ENCODE measurements at places on chromosomes 2 and 18.

DNA sequence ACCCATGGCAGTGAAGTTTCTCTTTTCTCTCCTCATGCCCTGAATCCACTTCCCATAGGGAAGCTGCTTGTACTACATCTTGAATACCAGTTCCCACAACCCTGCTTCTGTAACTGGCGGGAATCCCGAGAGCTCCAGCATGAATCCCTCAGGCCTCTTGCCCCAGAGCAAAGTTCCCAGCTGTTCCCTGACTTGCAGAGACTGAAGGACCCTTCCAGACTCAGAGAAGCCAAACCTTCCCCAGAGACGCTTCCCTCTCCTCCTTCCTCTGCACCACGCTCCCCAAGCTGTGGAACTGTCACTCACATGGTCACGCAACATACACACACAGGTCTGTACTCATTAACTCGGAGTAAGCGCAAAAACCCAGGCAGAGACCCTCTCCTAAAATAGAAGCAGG lies 26.4 kb downstream of the TRAPPC12 start:
- no peak for DNase-seq

DNA sequence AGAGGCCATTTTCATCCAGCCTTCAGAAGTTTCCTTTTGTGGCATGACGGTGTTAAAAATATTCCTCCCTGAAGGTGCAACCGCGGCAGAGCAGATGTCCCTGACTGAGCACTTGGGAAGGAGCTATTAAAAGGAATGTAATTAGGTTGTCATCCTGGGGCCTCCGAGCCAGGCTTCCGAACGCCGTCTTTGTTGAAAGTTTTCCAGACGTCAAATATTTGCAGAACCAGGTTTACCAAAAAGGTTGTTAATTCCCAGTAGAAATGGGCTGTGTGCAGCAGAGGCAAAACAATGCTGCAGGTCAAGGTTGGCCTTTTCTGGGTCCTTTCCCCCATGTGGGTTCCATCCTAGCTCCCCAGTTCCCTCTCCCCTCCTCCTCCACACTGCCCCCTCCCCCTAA lies 110.0 kb upstream of the STPG4 start:
- no peak for DNase-seq

DNA sequence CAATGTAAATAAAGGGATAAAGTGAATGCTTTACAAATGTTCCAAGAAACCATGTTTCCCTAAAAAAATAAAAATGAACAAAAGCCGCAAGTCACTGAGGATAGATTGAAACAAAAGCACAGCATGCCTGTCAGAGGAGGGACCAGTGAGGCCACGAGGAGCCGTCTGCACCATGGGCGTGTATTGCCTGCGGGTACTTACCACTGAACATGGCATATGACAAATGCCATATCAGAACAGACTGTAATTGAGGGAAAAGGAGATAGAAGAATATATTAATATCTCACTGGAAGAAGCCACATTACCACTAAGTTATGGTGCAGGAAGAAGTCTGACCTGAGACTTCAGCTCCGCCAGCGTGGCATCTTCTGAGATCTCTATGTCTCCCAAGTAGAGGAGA lies 75.8 kb downstream of the USP40 start:
- no peak for DNase-seq

GRCh38 chr2:207746131-207746530 lies 23.6 kb downstream of the FZD5 start:
- DNase-seq, result peak; percentile 28

DNA sequence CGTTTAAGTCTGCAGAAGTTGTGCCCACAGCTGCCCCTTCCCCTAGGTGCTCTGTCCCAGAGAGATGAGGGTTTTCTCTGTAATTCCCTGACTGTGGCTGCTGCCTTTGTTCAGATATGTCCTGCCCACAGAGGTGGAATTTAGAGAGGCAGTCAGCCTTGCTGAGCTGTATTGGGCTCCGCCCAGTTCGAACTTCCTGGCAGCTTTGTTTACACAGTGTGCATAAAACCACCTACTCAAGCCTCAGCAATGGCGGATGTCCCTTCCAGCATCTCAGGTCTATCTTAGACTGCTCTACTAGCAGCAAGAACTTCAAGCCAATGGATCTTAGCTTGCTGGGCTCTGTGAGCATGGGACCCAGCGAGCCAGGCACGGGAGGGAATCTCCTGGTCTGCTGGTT lies 48.1 kb downstream of the LHCGR start:
- no peak for DNase-seq

DNA sequence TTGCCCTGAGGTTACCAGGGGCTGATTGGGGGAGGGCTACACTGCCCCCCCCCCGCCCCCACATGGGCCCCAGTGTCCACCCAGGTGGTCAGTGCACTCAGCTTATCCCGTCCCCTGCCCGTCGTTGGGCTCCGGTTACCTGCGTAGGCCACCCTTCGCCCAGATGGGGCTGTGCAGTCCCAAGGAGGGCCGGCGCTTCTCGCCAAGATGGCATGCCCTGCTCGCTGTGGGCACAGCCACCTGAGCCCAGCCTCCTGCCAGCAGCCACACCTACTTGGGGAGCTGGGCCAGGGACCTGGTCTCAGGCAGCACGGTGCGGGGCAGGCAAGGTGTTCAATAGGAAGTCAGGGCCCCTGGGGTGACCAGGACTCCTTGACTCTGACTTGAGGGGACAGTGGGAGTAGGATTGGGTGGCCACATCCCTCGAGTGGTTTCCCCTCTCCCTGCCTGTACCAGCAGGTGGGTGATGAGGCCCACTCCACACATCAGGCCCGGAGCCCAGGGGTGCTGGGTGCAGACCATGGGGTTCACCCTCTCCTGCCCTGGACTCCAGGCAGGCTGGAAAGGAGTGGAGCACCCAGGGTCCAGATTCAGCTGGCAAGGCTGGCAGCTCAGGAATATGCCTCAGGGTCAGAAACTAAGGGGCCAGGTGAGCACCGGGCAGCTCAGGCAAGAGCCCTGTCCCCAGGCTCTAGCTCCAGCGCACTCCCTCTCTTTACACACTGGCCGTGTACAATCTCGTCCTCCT lies 170.3 kb downstream of the GLI2 start:
- DNase-seq, result no peak

- DNase-seq, result no peak
These were observed 1.1 kb downstream of the GRP start for GRCh38 chr18:59220784-59221765.

- DNase-seq, result no peak
These were observed 102.8 kb upstream of the BCL2L11 start for GRCh38 chr2:111017909-111018308.

DNA sequence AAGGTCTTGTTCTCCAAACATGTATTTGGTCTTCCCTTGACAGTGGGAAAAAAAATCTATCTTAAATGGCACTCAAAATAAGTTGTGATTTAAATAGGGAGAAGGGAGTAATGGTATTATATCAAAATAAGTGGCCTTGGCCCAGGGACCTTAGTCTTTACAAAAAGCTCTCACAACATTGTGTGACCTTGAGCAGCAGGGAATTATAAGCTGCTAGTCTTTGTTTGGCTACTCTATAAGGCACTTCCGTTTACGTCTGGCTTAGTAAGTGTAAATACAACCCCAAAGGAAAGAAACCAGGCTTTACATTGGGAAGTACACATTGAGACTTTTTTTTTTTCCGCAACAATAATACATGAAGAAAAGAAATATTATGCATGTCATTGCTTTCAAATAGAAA lies 734.0 kb upstream of the LINC00305 start:
- no peak for DNase-seq

DNA sequence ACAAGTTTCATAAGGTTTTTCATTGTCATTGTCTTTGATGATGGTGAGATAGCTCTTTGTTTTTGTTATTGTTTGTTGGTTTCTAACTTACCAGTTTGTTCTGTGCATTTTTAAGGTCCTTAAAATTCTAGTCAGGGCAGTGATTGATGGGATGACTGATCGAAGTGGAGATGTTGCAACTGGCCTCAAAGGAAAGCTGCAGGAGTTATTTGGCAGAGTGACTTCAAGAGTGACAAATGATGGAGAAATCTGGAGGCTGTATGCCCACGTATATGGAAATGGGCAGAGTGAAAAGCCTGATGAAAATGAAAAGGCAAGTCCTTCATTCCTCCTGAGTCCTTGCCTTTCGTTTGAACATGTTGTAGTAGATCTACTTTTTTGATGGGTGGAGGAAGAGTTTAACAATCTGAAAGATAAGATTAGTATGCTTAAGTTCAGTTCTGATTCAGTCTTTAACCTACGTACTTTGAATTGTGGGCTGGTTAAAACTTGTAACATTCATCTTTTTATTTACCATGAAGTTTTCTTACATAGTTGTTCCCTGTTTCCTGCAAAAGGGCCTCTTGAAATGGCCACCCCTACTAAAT lies 135.8 kb upstream of the LTBP1 start:
- no peak for DNase-seq

DNA sequence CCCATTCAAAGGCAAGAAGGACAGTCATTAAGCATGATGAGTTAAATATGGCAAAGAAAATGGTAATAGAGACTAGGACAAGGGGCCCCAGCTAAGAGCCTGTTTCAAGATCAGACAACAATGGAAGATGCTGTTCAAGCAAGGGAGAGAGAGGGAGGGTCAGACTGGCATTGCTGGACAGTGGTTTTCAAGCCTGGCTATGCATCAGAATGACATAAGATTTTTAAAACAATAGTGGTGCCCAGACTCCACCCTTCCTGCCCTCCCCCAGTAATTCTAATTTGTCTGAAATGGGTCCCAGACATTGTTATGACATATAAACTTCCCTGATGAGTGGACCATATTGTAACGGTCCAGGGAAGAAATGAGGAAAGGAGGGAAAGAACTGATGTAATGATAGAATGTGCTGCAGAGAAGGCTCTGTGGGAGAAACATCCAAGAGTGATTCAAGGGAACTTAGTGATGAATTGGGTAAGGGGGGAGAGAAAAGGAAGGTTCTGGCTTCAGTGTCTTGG lies 112.9 kb upstream of the TRIB2 start:
- DNase-seq, result no peak

DNA sequence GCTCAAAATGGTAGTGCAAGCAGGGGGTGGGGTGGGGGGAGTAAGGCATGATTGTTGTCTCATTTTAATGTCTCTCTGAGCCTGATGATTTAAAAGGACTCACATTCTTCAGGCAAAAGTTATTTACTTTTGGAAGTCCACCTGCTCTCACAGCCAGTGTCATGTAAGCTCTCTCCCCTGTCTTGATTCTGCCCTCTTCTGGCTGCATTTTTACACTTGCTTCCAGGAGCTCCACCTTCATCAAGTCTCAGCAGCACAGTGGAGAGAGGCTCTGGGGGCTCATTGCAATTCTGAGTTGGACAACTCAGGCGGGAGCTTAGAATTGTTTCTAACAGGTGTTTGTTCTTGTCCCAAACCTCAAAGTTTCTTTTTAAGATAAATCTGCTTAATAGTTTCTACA lies 39.2 kb downstream of the GNAL start:
- no peak for DNase-seq

DNA sequence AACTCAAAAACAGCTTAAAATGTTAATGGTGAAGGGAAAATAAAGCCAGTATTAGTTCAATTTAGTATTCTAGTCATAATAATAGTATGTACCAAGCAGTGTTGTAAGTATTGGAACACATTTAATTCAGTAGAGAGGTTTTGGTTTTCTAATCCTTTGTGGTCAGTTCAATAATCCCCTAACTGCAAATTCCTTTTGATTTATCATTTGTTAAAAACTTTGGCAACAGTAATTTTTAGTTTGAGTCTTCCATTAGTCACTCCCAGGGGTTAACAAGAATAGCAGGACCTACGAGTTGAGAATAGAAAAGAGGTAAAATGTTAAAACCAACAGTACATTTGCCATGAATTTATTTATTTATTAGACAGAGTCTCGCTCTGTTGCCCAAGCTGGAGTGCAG lies 10.7 kb downstream of the MRPL44 start:
- no peak for DNase-seq

- DNase-seq, result no peak
These were observed 910.4 kb upstream of the GYPC start for GRCh38 chr2:125745514-125745913.

DNA sequence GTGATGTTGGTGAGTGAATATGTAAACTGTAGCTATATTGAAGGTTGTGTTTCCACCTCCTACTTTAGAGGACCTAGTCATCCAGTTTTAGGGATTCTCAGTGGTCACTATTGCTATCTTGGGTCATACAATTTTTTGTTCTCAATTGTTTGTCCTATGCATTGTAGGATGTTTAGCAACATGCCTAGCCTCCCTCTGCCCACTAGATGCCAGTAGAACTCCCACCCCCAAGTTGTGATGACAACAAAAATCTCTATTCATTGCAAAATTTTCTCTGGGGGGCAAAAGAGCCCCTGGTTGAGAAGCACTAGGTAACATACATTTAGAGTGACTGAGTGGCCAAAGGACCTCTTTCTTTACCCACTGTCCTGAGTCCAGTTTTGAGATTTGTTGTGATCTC lies 87.3 kb downstream of the LRRTM4 start:
- DNase-seq, result no peak

DNA sequence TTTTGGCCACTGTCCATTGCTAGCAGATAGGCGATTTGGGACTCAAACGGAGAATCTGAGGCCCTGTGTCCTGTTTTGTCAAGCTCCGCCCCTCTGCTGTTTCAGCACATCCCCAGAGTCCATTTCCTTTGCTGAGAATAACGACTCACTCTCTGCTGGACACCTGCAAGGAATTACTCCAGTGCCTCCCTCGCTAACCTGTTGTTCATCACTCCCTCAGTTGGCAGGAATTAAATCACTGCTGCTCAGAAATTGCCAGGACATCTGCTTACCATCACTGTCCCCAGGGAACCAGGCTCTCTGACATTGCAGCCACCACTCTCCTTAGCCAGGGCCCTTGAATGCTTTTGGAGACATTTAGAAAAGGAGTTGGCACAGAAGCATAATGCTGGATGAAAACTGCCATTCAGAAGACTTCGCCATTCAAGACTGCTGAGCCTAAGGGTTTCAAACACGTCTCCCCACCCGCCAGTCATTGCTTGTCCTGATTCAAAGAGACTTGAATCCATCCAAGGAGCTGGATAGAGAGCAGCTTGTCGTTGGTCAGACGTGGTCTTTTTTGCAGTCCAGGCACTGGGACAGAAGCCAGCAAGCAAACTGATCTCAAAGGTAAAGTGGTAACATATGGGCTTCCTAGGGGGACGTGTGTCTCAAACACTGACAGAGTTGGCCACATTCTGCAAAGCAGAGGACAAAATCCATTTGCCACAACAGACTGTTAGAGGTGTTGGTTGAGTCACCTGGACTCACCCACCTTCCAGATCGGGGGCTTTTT lies 155.3 kb downstream of the UXS1 start:
- DNase-seq, result no peak

- no peak for DNase-seq
These were observed 8.7 kb downstream of the MAL start for GRCh38 chr2:95034221-95034620.

- DNase-seq, result no peak
These were observed 79.4 kb downstream of the KCTD1 start for GRCh38 chr18:26468931-26469340.
